Sciatic nerve (tissue), 2 donors: ENCODE measurements at places on chromosomes 1 and 21. TPM values are rescaled to one million over a fixed set of nuclear protein-coding genes. Genes with fewer than 3 reads are reported as not detected.

DNA sequence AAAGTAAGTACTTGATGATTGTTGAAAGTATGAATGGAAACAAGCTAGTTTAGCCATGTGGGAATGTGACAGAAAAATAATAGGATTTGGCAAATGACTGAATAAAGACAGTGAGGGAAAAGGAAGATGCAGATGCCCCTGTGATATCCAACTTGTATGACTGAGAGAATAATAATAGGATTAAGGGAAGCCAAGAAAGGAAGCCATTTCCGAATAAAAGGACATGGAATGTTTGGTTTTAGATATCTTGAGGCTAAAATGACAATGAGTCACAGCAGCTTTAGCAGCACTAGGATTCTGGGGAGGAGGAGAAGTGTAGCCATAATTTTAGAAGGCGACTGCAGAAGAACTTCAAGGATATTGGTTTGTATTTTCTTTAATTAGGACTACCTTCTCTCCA, 109.2 kb downstream of the TTLL7 start:
- DNase-seq, result no peak

The KRTAP12-2 gene
- not detected for total RNA-seq

GRCh38 chr1:83709662-83710061, 289.3 kb downstream of the TTLL7 start:
- no peak for DNase-seq

GRCh38 chr1:41379738-41380130, 18.5 kb downstream of the FOXO6 start:
- DNase-seq, result no peak

DNA sequence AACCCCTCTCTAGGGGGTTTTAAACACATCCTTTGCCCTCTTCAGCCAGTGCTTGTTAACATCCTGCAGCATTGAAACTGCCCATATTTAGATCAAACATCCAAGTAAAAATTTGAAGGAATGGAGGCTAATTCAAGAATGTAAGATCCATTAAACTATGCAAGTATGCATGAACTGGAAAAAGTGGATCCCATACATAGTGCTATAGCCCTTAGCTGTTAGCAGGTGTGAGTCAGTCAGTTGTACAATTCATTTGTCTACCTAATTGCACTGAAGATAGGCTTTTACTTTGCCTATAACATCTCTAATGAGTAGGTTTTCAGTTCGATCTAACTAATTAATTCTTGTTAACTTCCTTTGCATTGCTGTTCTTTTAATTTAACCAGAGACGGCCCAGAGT, 270.9 kb downstream of the LMO4 start:
- no peak for DNase-seq
